ENCODE measurements at places on chromosomes 5 and 9.

DNA sequence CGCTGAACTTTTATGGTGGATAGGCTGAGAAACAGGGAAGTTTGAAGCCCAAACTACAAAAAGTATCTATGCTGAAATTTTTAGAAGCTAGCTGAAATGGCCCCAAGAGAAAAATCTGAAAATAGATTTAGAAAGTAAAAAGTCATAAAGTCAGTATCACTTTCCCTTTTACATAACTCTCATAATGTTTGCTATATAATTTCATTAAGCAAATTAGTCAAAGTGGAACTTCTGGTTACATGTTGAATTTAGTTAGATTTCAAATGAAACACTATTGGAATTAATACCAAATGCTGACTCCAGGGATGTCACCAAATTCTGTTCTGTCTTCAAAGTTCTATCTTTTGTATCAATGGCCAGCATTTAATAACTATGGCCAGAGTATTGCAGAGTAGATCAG lies 126.9 kb downstream of the TTC39B start:
- no peak for DNase-seq

- DNase-seq = no peak
Observed at GRCh38 chr9:126695186-126695585, 81.5 kb downstream of the LMX1B start.

DNA sequence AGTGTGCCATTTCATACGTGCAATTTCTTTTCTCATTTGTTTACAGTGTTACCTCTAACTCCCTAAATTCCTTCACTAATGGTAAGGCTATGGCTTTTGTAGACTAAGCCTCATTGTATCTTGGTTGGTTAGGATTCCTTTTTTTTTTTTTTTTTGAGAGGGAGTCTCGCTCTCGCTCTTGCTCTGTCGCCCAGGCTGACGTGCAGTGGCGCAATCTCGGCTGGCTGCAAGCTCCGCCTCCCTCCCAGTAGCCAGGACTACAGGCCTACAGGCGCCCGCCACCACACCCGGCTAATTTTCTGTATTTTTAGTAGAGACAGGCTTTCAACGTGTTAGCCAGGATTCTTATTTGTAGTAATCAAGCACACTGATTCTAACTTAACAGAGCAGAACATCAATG lies 57.7 kb downstream of the SPEF2 start:
- no peak for DNase-seq

GRCh38 chr5:172412724-172413286 lies 41.5 kb downstream of the SH3PXD2B start:
- no peak for DNase-seq

- DNase-seq = no peak
Observed at GRCh38 chr9:123431581-123431980, 75.6 kb downstream of the CRB2 start.

GRCh38 chr9:17230646-17231045 lies 95.8 kb downstream of the CNTLN start:
- DNase-seq = no peak

GRCh38 chr5:125657936-125658335 lies 765.3 kb upstream of the GRAMD2B start:
- no peak for DNase-seq

GRCh38 chr5:135662061-135662481 lies 83.3 kb upstream of the CXCL14 start:
- DNase-seq = no peak

- no peak for DNase-seq
Observed at GRCh38 chr9:130739081-130739480, 45.5 kb downstream of the EXOSC2 start.

DNA sequence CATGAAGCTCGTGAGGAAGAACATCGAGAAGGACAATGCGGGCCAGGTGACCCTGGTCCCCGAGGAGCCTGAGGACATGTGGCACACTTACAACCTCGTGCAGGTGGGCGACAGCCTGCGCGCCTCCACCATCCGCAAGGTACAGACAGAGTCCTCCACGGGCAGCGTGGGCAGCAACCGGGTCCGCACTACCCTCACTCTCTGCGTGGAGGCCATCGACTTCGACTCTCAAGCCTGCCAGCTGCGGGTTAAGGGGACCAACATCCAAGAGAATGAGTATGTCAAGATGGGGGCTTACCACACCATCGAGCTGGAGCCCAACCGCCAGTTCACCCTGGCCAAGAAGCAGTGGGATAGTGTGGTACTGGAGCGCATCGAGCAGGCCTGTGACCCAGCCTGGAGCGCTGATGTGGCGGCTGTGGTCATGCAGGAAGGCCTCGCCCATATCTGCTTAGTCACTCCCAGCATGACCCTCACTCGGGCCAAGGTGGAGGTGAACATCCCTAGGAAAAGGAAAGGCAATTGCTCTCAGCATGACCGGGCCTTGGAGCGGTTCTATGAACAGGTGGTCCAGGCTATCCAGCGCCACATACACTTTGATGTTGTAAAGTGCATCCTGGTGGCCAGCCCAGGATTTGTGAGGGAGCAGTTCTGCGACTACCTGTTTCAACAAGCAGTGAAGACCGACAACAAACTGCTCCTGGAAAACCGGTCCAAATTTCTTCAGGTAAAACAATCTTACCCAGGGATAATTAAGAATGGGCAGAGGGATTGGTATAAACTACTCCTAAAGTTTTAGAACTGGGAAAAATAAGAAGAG lies 12.9 kb downstream of the ITGA1 start:
- DNase-seq = no peak

GRCh38 chr5:149764086-149764485 lies 34.0 kb downstream of the PPARGC1B start:
- no peak for DNase-seq

DNA sequence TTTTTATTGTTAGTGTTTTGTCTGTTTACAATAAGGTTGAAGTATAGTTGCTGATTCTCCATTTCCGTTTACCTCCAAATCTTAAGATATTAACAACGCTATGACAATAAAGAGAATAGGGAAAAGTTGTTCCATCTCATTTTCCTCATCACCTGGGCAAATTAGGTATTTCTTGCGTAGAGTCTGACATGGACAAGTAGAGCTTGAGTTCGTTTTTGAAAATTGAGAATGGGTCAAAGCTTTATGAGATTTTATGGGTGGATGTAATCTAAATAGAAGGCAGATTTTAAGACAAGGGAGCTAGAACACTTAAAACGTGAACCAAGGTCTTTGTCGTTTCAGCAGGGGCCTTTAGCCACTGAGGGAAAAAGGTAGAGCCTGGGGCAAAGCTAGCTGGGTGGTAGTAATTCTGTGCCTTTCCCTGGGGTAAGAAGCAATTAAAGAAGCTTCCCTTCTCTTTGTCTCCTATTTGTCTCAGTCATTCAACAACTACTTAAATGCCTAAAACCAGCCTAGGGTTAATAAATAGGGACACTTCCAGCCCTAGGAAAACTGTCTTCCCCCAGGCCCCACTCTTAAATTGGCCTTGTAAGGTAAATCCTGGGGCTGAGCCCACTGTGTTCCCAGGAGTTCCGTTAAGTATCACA lies 551 bp upstream of the CAAP1 start:
- no peak for DNase-seq

DNA sequence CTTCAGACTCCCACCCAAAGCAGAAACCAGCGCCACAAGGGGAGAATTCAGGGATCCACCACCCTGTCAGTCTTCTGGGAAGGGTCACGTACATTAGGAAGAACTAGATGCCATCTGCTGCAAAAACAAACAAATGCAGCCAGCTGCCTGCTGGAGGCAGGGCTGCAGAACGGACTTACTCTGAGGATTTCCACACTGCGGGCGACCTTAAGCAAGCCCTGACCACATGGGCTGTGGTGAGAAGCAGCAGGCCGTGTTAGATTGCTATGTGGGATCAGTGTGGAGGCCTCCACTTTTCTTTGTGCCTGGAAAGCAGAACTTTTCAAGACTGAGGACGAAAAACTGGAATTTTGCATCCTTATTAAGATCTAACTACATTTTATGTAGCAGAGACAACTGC lies 13.4 kb upstream of the LTC4S start:
- DNase-seq = no peak

GRCh38 chr9:99172124-99173091 lies 49.3 kb downstream of the ALG2 start:
- no peak for DNase-seq

DNA sequence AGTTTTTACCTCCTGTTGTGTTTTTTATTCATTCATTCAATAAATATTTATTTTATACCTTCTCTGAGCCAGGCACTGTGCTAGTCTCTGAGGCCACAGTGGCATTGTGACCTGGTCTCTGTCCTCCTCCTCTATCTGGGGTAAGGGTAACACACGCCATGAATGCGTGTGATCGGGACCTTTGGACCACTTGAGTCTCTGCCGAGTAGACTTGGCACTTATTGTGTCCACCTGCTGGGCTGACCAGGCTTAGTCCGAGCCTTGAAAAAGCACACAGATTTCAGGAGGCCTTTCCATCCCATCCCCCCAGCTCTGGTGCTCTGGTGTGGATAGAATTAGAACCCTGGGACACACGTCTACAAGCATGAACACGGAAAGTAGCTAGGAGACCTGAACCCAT lies 58.7 kb downstream of the ERGIC1 start:
- no peak for DNase-seq

GRCh38 chr9:1698991-1699390 lies 316.2 kb upstream of the SMARCA2 start:
- no peak for DNase-seq

DNA sequence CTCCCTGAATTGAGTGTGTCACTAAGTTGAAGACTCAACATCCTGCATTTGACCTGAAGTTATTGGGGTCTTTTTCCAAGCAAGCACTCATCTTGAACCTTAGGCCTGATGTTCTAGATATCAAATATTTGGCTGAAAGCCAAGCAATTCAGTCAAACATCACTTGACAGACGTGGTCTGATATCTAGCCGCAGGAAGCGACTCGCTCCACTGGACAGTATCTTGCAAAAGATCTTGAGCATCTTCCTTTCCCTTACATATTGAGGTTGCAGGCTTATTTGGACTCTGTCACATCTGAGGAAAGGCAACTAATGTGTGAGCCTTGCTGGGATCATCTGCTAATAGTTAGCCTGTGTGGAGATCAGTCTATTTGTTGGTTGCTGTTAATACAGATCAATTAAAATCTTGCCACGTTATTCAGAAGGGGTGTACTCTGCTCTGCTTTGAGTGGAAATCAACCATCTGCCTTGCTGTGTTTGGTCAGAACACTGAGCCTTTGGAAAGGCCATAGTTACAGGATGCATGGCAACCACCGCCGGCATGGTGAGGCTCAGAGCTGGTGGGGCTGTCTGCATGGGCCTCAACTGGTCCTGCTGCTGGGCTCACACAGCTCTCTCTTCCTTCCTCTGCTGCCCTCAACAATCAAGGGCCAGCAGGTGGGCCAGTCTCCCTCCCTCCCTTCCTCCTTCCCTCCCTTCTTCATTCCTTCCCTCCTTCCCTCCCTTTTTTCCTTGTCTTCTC lies 166.9 kb upstream of the KLF9 start:
- no peak for DNase-seq

DNA sequence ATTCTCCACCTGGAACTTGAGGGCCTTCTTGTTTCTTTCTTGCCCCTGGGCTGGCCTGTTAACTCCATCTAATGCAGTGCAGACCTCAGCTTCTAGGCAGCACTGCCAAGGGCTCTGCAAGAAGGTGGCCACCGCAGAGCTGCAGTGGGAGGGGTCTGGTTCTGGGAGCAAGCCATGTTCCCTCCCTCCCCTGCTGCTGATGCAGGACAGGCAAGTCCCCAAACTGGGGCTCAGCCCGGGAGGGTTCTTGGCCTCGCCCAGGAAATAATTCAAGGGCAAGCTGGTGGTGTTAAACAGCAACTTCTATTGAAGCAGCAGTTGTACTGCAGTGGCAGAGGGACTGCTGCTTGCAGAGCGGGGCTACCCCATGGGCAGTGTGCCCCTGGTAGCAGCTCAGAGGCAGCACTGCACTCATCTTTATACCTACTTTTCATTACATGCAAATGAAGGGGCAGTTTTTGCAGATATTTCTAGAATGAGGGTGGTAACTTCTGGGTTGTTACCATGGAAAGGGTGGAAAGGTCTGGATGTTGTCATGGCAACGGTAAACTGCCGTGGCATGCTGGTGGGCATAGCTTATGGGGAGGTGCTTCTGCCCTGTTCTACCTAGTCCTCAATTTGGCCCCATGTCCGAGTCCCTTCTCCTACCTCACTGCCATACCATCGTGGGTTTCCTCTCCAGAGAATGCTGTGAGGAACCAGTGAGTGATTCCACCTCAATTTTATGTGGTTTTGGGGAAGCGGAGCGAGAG lies 82.1 kb downstream of the WDR41 start:
- no peak for DNase-seq

GRCh38 chr9:121721770-121722169 lies 70.3 kb downstream of the DAB2IP start:
- no peak for DNase-seq

DNA sequence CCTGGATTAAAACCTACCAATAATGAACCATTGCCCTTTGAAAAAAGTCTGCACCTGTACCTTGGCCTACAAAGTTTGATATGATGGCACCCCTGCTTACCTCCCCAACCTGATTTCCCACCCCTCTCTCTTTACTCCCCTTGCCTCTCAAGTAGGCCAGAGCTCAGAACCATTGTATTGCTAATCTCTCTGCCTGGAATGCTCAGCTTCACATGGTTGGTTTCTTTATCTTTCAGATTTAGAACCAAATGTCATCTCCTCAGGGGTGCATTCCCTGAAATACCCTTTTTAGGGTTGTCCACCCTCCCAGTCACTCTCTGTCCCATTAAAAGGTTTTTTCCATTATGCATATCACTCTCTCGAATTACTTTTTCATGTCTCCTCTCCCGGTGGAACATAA lies 116.6 kb upstream of the VCAN start:
- no peak for DNase-seq

DNA sequence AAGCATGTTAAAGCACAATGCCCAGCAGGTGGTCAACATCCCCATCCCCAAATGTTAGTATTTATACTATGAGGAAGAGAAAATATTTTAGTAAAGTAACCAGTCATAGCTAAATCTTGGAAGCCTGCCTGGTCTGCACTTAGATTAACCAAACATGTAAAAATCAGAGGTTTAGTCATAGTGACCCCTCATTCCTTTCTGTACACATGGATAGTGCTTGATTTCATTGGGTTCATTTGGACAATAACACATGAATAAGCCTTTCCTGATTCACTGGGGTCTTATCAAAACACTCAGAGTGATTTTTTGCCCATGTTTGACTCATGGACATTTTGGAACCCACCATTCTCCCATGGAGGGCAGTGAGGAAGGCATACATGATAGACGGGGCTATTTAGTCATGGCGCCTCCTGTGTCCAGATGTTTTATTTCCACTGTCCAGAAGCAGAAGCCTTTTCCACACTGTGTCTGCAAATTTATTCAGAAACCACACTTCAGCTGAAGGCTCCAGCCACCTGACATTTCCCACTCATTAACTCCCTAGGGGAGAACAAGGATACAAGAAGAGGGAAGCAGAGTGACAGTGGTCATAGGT lies 32.5 kb downstream of the OR1J1 start:
- DNase-seq = no peak
